ENCODE measurements at places on chromosomes 7 and 10.
A peak's percentile ranks its signal among the peaks of the same experiment; 100 is the strongest.

DNA sequence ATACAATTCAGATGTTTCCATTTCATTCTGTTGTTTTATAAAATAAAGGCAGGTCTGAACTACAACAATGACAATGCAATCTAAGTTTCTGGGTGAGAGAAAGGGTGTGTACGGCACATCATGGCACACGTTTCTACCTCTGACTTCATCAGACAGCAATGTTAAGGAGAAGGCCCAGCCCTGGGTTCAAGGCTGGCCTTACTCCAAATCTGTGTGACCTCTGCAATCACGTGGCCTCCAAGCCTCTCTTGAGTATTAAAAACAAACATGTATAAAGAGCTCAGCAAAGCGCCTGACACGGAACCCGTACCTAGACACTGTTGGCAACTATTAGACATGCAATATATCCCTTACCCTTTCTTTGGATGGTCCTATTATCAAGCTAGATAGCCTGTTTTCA, 114.1 kb downstream of the LARP4B start:
- no peak for DNase-seq

DNA sequence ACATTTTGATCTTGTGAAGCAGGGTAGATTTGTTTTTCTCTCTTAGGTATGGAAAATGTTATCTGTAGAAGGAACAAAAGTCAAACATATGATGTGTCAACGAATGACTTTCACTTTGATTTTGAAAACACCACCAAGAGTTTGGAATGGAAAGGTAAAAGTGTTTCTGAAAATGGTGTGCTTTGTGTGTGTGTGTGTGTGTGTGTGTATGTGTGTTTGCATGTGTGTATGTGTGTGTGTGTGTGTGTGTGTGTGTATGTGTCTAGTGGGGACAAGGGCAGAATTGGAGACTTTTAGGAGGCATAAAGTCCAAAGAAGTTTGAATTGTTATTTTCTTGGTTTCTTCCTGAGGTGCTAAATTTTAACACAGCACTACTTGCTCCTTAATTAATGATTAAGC, 115.4 kb upstream of the PRKCQ start:
- no peak for DNase-seq

GRCh38 chr7:143040209-143040715, 11.9 kb upstream of the OR6V1 start:
- no peak for DNase-seq

DNA sequence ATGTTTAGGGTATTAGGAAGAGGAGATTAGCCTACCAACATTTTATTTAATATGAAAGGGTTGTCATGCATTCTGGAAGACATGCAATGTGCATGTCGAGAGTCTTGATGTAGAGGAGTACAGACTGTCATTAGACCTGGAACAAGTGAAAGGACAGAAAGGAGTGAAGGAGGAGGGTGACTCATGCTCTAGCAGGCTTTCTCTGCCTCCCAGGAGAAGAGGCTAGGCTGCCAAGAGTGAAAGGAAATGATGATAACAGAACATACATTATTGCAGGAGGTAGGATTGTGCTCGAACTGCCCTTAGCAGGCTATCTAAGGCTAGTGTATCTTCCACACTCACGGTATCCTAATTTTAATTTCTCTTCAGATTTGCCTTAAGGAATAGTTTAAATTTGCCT, 228.8 kb downstream of the EXOC4 start:
- peak; percentile 6 for DNase-seq

DNA sequence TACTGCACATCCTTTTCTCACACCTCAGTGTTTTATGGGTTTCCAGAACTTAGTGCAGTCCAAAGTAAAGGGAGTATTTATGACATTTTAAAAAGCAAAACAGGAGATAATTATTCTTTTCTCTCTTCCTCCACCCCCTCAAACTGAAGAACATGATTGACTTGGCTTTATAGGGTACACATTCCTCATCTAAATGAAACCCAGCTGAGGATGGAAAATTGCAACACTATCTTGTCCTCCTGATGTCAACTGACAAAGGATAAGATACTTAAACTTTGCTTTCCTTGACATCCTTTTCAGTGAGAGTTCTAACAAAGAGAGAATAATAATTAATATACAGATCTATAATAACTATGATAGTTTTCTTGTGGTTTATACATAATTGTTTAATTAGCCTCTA, 299.1 kb downstream of the BBS9 start:
- no peak for DNase-seq

GRCh38 chr7:150357771-150358427, 10.7 kb upstream of the REPIN1 start:
- no peak for DNase-seq

GRCh38 chr10:75513292-75513885, 82.0 kb downstream of the LRMDA start:
- DNase-seq: no peak
